CD4-positive, alpha-beta T cell treated with Interleukin-15 for 4 hours (primary cell): ENCODE measurements at places on chromosomes 12 and 14.
A peak's percentile ranks its signal among the peaks of the same experiment; 100 is the strongest.

GRCh38 chr14:64807551-64807950 lies 72.2 kb downstream of the SPTB start:
- no peak for DNase-seq

GRCh38 chr12:65828711-65829339 lies 4.5 kb downstream of the HMGA2 start:
- no peak for DNase-seq

DNA sequence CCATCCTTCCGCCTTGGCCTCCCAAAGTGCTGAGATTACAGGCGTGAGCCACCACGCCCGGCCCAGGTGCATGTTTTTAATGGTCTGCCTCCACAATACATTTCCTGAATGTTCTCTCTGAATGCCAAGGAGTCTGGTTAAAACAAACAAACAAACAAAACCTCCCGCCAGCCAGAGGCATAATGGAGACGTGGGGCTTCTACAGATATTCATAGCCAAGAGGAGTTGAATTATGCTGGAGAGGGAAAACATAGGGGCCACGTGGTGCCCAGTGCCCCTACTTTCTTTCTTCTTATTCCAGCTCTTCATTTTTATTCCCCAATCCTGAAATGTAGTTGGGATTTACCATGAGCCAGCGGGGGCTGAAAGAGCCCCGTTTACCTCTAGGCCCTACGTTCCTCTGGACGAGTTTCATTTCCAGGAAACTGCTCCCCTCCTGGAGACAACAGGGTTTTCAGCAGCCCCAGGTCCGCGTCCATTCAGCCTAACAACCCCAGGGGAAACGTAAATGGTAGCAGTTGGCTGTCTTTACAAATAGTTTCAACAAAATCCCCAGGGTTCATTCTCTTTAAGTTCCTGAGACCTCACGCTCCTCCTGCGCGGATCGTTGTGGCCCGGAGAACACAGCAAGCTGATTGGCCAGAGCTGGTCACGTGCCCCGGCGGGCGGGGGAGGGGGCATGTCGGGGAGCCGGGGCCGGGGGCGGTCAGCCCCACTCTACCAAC lies 108.5 kb upstream of the ESRRB start:
- DNase-seq, result no peak

- peak; percentile 28 for DNase-seq
Measured at GRCh38 chr12:53198486-53199110, 8.5 kb downstream of the ITGB7 start.

- no peak for DNase-seq
Measured at GRCh38 chr12:76757694-76758093, 6.2 kb upstream of the ZDHHC17 start.

- DNase-seq, result no peak
Measured at GRCh38 chr12:106048676-106049075, 90.1 kb downstream of the NUAK1 start.

DNA sequence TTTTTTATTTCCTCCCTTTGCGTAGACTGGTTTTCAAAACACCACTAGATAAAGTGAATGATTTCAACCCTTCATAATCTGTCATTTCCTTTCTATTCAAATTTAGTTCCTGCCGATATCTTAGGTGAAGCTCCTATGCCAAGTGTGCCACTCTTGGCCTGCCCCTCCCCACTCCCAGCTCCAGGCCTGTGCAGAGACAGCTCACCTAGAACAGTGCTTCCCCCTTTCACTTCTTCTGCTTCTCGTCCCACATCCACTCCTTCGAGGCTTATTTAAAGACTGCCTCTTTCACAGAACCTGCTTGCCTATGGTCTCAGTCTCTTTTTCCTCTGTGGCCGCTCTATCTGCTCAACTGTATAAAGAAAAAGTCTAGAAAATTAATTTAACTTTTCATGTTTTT lies 473.8 kb downstream of the RAD51B start:
- DNase-seq, result no peak

- DNase-seq, result no peak
Measured at GRCh38 chr12:64061868-64062375, 160.2 kb downstream of the KICS2 start.

GRCh38 chr12:117049295-117049694 lies 49.9 kb downstream of the TESC start:
- DNase-seq, result no peak

- peak; percentile 75 for DNase-seq
Measured at GRCh38 chr14:92951912-92952471, 29.0 kb downstream of the CHGA start.

- no peak for DNase-seq
Measured at GRCh38 chr12:126554625-126555024, 1489.4 kb downstream of the AACS start.

- DNase-seq, result no peak
Measured at GRCh38 chr12:113697104-113697503, 225.4 kb upstream of the LHX5 start.

- no peak for DNase-seq
Measured at GRCh38 chr12:131700271-131700670, 10.6 kb upstream of the SFSWAP start.

- DNase-seq, result no peak
Measured at GRCh38 chr14:75450381-75451276, 22.8 kb downstream of the JDP2 start.

GRCh38 chr12:108457006-108457733 lies 57.9 kb upstream of the FICD start:
- peak; percentile 46 for DNase-seq

DNA sequence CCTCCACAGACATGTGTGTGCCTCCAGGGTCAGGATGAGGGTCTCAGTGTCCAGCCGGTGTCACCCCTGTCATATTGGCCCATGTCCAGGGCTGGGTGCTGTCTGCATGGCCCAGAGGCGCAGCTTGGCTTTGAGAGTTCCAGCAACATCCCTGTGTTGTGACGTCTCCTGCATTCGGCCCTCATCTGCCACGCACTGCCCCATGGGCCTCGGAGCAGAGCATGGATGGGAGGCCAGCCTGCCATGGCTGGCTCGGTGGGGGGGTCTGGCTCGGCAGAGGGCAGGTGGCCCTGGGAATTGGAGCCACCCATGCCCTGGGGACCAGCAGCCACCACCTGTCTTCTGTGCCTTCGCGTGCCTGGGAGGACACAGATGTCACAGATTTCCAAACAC lies 10.8 kb upstream of the TEX22 start:
- DNase-seq, result no peak

DNA sequence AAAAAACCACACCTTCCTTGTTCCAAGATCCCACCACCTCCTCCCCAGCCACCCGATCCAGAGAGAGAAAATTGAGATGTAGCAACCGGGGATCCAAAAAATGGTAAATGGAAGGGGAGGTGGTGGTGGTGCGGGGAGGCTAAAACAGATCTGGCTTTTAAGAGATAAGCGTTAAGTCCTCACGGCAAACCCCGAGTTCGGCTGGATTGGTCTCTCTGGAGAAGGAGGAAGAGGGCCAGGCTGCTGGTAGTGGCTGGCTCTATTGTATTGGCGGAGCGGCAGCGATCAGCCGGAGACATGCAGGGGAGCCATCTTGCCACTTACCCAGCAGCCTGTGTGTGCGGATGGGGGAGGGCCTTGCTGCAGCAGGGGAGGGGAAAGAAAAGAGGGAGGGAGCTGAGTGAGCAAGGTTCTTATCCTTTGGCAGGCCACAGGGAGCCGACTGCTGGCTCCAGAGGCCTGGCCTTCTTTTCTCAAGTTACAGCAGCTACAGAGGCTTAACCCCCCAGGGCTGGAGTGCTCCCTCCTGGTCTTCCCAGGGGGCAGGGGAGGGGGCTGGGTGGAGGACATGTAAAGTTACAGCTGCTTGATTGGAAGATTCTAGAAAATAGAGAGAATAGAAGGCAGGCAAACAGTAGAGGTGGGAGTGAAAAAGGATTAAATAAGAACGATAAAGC lies 14.1 kb upstream of the CDH24 start:
- DNase-seq, result peak; percentile 75

DNA sequence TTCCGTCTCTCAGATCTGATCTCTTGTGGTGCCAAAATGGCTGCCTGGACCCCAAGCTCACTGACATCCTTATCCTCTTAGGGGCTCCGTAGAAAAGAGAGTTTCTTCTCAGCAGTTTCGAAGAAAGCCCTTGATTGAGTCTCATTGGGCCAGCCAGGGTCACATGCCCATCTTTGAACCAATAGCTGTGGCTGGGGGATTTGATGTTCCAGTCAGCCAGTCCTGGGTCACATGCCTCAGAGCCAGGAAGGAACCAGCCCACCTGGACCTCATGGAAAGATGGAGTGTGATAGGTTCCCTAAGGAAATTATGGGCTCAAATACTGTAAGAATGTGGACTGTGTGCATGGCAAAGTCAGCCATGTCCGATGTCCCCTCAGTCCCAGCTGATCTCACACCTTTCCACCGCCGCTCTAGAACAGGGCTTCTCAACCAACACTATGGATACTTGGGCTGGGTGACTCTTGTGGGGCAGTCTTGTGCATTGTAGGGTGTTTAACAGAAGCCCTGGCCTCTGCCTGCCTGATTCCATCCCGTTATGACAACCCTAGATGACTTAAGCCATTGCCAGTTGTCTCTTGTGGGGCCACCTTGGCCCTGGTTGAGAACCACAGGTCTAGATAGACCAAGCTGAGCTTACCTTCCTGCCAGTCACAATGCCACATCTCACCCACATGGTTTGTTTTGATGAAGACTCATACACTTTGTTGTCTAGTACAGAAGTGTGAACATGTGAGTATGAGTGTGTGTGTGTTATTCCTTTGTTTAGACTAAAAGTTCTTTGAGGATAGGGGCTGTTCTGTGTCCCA lies 163.9 kb downstream of the ADGRD1 start:
- DNase-seq, result no peak

GRCh38 chr12:4025181-4026019 lies 152.2 kb upstream of the PARP11 start:
- DNase-seq, result no peak

- DNase-seq, result no peak
Measured at GRCh38 chr12:23352670-23353069, 596.8 kb downstream of the SOX5 start.

DNA sequence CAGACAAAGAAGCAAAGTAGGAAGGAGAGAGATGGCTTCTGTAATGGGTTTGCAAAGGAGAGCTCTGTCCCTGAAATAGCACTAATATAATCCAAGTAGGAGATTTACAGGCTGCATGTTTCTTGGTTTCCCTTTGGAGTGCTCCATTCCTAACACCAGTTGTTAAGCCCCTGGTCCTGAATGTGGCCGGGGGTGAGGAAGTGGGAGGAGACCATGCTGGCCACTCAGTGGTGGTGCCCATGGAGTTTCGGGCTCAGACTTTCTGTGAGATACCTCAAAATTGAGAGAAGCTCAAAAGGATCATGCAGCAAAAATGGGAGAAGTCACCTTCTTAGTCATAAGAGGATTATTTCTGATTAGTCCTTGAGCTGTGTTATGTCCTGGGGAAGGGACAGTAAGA lies 88.5 kb downstream of the DAD1 start:
- no peak for DNase-seq

DNA sequence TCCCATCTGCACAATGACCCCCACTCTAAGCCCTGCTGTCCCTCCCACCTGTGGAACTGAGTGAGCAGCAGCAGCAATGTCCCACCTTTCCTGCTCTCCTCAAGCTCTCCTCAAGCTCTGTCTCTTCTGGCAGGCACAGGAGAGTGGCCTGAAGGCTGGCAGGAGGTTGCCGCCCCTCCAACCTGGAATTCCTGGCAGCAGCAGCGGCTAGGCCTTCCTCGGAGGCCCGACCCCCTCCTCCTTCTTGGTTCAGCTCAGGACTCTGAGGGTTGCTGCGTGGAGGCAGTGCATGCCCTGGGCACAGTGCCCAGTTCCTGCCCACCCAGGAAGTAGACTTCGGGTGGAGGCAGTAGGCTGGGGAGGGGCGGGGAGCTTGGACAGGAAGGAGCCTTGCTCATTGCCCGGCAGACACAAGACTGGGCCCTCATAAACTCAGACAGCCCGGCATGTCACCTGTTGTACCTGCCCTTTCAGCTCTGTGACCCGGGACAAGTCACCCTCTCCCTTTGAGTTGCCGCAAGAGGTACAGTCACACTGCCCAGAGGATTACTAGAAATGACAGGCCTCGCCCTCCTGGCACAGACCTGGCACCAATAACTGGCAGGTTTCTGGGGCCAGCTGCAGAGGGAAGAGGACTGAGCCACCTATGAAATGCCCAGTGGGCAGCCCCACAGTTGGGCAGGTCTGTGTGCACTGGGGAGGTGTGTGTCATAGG lies 2.1 kb upstream of the SERPINA1 start:
- DNase-seq, result no peak

DNA sequence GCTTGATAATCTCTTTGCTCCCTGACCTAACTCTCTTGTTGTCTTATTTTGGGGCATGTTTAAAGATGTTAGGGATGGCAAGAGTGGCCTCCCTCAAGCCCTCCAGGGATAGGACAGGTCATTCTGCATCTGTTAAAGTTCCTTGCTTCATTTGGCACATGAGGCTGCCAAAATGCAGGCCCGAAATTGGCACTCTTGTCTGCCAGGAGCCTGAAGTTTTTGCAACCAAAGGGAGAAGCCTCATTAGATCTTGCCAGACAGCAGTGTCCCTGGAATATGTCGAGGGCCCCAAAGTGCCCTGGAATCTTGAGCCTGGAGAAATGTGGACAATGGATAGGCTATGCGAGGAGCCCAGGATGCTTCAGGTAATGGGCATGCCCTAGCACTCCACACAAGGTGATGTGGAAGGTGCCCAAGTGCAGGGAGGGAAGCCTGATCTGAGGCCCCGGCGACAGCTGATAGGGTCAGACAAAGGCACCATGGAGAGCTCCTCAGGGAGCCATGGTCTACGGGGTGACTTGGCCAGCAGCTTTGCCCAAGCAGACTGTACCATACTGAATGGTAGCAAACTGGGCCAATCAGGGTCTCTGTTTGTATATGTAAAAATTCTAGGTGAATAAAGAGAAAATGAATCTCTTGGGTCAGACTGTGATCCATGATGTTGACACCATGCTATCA lies 173.0 kb upstream of the WSCD2 start:
- no peak for DNase-seq

- DNase-seq, result no peak
Measured at GRCh38 chr14:90140956-90141316, 79.1 kb downstream of the KCNK13 start.

DNA sequence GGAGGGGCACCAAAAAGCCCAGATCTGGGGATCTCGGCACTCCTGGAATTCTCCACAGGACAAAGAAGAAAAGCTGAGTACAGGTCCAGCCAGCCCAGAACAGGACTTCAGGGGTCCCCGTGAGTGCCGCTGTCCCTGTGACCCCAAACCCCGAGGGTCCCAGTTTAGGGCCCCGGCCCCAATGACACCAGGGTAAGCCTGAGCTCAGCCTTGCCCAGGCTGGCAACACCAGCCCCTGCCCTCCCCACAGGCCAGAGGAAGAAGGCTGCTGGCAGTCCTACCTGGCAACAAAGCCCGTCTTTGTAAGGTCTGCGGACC lies 1.8 kb downstream of the CDK2AP1 start:
- no peak for DNase-seq
